ENCODE measurements at places on chromosomes 3 and 15.

DNA sequence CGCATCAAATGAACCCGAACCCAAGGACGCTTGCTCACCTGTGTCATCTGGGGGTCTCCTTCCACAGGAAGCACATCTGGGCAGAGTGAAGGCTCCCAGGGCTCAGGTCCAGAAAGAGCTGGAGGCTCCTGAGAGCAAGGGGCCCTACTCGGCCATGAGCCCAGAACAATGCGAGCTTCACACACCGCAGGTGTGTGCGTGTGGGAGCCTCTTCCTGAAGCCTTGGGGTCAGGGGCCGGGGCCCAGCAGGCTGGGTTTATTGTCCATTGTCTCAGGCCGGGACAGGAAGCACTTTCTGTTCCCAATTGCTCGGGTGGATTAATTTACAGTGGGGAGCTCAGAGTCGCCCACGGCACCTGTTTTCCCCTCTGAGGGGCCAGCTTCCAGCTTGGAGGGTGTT is 74.8 kb downstream of the RPN1 start:
- DNase-seq: no peak

DNA sequence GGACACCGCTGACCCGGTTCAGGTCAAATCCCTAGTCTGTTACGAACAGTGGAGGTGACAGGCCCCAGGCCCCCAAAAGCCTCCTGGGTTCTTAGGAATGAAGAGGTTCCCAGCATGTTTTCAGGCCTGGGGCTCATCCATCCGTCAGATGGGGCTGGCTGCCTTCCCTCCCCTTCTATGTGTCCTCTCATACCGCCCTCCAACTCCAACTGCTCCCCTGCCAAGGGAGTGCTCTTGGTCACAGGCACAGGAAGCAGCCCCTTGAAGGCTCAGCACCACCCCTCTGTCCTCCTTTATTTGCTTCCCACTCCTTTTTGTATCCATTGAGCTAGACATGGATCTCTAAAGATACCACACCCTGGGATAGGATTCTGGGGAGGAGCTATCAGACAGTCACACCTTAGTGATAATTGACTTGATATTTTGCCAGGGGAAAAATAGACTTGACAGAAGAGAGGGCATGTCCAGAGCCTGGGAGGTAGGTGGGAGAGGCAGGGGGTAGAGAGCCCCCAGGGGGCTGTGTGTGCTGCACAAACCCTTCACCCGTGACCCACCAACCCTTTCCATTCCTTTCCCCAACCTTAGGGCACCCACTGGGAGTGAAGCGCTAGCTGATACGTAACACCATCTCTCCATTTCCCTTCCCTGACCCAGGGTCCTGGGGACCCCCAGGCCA is 10.7 kb upstream of the CSPG4 start:
- DNase-seq: no peak

DNA sequence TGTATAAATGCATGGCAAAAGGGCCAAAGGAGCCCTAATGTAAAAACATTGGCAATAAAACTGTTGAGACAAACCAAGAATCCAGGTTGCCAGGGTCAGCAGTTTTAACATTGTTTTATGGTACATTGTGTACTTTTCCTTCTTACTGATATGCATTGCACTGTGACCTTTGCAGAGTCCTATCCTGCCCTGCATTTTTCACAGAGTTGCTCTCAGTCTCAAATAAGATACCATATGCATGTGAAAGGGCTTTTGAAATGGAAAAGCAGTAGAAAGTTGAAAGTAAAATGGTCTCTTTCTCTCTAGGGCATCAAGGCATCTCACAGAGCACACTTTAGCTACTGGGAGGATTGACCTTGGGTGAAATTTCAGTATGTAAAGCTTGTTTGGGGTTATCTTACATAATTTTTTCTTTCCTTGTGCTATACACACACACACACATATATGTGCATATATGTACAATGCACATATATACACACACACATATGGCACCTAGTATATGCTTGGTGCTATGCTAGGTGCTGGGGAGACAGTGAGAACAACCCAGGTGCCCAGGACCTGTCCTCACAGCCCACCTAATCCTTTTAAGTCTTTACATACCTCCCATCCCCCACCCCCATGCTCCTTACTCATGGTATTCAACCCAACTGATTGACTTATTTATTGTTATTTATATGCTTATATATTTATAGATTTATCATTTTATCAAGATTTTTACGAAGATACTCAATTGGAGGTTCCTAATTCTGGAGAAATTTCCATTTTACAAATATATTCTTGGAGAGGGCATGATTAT is 1.2 kb upstream of the PPP2R3A start:
- DNase-seq: no peak

DNA sequence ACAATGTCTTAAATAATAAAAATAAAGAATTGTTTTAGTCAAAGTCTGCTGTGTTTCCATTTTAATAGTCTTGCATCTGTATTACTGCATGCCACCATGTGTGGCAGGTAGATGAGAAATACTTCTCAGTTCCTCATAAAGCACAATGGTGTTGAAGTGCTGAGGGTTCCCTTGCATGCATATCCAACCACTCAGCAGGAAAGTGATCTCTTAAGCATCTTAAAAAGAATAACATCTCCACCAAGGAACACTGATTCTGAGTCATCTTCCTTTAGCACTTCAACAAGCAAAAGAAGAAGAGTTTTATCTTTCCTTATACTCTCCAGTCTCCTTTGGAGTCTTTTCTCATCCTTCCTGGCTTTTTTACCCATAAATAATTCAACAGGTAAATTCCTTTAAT is 602.0 kb downstream of the TBL1XR1 start:
- no peak for DNase-seq

DNA sequence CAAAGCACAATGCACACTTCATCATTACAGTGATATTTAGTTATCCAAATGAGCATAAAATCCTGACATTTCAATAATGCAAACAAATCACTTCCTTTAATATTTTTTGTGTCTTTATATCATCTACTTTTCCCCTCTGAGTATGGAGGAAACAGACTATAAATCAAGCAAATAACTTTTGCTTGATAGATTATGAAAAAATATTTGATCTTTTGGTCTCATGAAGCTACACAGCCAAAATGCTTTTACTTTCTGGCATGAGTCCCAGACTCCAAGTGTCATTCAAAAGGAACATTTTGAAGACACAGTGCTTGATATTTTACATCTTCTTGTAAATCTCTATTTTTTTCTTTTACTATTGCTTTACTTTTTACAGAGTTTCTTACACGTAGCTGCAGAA is 215.3 kb upstream of the ROBO1 start:
- no peak for DNase-seq

DNA sequence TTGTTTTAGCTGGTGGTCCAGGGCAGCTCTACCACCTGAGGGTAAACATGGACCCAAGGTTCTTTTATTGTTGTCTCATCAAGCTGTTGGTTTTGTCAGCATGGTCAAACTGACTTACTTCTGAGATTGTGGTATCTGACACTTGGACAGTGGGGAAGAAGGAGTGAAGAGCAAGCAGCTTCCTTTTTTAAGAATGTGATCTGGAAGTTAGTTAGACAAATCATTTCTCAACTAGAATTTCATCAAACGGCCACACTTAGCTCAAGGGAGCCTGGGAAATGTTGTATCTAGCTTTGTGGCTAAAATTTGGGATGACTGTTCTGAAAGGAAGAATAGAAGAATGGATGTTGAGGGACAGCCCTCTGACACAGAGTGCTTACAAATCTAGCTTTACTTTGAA is 215.2 kb downstream of the ZNF621 start:
- no peak for DNase-seq

DNA sequence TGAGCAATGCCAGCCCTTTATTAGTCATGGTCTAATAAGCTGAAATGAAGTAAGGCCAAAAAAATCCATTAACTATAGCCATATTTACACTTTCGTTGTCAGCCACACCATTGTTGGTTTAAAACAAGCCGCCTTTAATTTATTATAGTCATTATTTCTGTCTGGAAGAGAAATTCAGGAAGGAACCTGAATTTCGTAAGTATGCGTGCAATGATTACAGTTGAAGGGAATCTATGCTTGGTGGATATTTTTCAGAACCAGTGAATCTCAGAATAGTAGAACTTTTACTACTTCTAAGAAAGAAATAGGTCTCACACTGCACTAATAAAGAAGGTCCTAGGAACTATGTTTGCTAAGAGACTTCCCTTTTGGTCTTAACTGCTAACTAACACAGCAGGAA is 59.1 kb downstream of the FAM43A start:
- no peak for DNase-seq

- DNase-seq: no peak
These were observed 614.8 kb upstream of the BCHE start for GRCh38 chr3:166451997-166452396.

- DNase-seq: no peak
These were observed 486.0 kb upstream of the AGTR1 start for GRCh38 chr3:148211725-148212124.

- DNase-seq: no peak
These were observed 402.8 kb upstream of the SGO1 start for GRCh38 chr3:20588781-20589180.

- DNase-seq: no peak
These were observed 28.5 kb upstream of the LCTL start for GRCh38 chr15:66594344-66594743.

DNA sequence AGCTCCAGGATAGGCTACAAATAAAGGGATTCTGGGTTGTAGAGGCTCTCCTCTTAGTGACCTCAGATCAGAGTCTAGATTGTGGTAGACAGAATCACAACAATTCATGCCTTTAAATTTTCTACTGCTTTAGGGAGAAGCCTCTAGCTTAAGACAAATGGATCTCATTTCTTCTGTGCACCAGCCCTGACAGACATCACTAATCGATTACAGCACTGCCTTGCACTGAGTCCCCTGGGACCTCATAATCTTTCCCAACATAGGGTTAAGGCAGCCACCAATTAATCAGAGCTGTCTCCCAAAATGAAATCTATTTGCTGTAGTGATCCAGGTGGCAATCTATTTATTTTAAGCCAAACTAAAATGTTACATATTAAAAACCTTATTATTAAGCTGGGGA is 436.5 kb upstream of the WNT5A start:
- no peak for DNase-seq

GRCh38 chr3:53846134-53846850 is at the start of the genes CHDH and IL17RB:
TSS of gene CHDH (minus strand) at chr3:53846419. CDS start at chr3:53824008, 22,411 bp downstream.
TSS of gene IL17RB (plus strand) at chr3:53846568. CDS start at chr3:53846589, 21 bp downstream.
- no peak for DNase-seq

- DNase-seq: no peak
These were observed 53.9 kb downstream of the SYNM start for GRCh38 chr15:99158626-99159412.

DNA sequence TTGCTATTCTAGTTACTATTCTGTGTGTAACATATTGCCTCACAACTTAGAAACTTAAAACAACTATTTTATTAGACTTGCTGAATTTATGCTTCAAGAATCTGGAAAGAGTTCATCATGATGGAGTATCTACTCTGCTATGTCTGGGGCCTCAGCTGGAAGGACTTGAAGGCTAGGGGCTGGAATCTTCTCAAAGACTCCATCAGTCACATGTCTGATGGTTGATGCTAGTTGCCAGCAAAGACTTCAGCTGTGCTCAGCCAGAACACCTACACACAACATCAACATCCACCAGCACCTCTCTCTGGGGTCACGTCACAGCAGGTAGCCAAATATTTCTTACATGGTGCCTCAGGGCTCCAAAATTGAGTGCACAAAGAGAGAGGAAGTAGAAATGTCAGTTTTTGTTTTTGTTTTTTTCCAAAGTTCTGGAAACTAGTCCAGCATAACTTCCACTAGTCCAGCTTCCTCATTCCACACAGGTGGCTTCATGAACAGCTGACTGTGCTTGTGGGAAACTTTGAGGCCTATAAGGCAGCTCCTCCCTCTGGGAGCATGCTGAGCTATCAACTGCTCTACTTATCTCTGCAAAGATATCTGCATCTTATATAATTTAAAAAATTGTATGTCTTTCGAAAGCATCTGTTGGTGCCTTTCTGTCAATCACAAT is 325.4 kb upstream of the AGTR1 start:
- DNase-seq: no peak

DNA sequence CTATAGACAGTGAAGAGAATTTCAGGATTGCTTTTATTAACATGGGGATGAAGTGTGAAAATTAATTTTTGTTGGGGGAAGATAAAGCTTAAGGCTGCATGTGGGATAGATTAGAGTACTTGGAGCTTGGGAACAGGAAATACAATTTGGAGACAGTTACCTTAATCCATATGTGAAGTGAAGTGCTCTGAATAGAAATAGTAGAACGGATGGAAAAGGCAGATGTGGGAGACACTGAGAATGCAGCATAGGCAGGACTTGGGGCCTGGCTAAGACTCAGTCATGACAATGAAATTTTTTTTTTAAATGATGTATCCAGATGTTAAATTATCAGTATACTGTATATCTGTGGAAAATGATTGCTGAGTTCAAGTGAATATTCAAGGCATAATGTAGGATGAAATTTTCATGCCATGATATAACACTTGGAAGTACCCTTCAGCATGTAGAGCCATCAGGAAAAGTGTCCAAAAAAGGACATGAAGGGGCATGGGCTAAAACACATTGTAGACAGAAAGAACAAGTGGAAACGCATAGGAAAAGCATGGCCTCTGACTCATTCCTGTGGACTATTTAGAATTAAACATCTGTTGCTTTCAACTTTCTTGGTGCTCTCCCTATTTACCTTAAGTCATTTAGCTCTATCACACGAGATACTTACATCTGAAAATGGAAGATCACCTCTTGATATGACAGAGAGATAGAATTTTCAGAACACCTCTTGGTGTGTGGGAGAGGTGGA is 134.8 kb downstream of the RBMS3 start:
- no peak for DNase-seq

GRCh38 chr15:59221511-59222505 is 15.2 kb downstream of the LDHAL6B start:
- DNase-seq: no peak

GRCh38 chr3:176848431-176849214 is 348.7 kb downstream of the TBL1XR1 start:
- DNase-seq: no peak

DNA sequence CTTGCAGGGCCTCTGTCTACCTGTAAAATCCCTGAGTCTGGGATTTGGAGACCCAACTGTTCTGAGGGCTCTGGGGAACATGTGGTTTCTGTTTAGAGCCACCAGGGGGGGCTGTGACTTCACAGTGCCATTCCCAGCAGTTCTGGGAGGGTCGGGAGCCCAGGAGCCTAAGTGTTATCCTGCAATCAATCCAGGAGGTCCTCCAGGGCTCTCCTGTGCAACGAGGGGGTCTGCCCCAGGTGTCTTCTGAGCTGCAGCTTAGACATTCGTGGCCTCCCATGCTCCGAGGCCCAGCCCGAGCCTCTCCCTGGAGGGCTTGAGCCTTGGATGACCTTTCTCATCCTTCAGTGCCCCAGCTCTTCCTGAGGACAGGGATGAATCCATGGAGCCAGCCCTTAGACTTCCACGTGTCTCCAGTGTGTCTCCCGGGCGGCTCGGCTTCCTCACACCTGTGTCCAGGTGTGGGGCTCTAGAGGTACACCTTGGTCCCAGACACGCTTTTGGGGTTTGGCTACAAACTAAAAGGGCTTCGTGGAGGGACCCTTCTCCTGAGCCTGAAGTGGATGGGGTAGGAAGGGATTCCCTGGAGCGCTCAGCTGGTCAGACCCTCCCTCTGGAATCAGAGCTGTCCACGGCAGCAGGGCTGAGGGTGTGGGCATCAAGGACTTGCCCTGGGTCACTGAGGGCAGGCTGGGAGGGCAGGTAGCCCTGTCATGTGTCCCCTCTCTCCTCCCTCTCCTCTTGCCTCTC is 20.3 kb upstream of the ABTB1 start:
- no peak for DNase-seq

- peak; percentile 15 for DNase-seq
These were observed 57.6 kb upstream of the SLC6A11 start for GRCh38 chr3:10758304-10759037.

GRCh38 chr15:32867313-32867626 is 149.5 kb downstream of the GREM1 start:
- no peak for DNase-seq

All from activated gamma-delta T cell treated with Interleukin-2 at 50 U/mL for 16 hours (primary cell).